Stimulated activated naive CD4-positive, alpha-beta T cell treated with Interleukin-2 at 50 U/mL for 16 hours (primary cell): ENCODE measurements at places on chromosomes 5 and 9.

- no peak for DNase-seq
Observed at GRCh38 chr5:6745706-6746222, 32.5 kb downstream of the TENT4A start.

DNA sequence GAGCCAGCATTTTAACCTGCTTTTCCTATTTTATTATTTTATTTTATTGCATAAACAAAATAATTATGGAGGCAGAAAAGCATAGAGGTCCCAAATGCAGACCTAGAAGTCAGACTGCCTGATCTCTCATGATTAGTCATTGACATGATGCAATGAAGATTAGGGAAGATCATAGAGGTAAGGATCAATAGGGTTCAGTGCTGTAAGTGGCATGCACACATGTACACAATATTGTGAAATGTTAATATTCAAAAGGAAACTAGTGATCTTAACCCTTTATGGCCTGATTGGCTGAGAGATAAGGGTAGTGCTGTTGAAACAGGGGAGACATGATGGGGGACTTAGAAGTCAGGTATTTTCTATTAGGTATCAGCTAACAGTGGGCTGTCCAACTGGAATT is 1.1 kb upstream of the FRRS1L start:
- no peak for DNase-seq

- DNase-seq, result no peak
Observed at GRCh38 chr5:643351-643801, 31.2 kb downstream of the CEP72 start.

DNA sequence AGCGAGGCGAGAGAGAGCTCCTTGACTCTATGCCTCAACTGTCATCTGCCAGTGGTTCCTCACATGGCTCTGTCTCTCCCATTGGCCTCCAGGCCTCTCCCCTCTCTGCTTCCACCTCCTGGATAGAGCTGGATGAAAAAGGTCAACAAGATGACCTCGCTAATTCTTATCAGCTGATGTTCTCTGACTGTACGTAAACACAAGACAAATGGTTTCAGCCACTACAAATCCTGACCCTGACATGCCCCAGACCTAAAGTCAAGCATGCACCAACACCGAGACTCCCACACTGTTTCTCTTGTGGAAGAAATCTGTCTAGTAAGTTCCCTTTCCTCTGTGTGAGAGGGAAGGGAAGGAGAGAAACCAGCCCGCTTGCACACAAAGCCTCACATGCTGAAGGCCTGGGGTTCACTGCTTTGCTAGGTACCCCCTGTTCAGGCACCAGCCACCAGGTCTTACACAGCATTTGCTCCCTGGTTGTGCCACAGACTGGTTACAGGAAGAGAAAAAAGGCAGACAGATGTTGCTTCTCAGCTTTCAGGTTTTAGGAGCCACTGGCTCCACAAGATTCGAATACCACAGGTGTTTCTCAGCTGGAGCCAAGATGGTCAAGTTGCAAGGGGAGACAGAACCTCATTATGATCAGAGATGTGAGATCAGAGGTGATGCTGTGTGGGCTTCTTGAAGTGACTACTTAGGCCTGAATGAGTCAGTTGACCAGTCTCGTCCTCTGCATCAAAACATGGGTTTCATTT is 592.5 kb downstream of the CCDC171 start:
- DNase-seq, result no peak

- DNase-seq, result no peak
Observed at GRCh38 chr5:176387384-176387925, 943 bp downstream of the NOP16 start.

GRCh38 chr5:77232574-77233358 is 22.3 kb downstream of the PDE8B start:
- DNase-seq, result no peak

DNA sequence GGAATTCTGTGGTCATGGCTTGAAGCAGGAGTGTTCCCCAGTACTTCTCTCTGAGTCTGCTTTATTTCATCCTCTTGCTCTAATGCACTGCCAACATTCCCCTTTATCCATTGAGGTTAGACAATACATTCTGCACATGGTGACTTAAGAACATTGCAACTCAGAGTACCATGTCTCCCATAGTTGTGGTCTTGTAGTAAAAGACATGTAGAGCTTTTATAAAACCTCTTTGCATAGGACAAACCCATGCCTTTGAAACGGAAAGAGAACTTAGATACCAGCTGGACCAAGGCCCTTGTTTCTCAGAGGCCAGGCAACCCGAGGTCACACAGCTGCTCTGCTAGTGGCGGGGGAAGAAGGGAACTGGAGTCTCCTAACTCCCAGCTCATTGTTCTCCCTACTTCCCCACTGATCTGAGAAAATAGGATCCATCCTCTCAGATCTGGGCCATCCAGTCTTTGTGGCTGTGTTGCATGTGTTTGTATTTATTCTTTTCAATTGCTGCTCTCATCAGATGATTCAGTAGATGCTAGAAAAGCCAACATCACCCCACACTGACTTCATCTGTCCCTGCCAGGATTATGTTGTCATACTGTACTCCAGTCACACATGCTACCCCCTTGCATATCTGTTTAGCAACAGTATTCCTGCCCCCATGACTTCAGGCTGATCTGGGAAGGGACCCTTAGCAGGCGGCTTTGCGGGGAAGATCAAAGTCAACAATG is 236.9 kb downstream of the SAXO1 start:
- no peak for DNase-seq

DNA sequence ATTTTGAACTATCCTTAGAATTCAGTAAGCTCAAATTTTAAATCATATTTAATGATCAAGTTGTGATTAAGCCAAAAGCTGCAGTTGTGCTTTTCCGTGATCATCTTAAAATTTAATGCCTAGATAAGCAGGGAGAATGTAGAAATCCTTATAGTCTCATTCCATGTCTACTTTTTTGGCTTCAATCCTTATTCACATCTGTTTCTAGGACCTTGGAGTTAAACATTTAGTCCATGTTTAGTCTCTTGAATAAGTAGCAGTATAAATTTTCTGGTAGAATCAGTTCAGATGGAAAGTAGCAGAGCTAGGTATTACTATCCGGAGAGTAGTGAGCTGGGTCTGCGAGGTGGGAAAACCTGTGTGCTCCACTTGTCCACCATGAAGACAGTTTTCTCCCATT is 59.3 kb upstream of the RIOK2 start:
- DNase-seq, result no peak

GRCh38 chr9:127295005-127295404 is 30.4 kb downstream of the GARNL3 start:
- DNase-seq, result no peak

GRCh38 chr5:76483881-76484280 is 80.8 kb downstream of the IQGAP2 start:
- no peak for DNase-seq

DNA sequence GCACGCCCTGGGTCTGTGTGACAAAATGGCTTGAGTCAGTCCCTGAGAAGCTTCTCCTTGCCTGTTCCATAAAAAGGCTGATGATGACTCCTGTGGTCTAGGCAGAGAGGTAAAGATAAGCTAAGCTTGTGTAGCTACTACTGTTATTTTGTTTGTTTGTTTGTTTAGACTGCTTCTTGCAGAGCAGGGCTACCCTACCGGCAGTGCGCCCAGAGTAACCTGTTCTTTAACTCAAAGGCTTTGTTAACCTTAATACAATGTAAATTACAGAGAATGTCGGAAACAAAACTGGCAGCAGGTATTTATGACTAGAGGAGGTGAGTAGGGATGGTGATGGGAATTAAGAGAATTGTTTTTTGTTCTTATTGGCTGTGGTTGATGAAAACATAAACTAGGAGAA is 87.6 kb downstream of the F2RL2 start:
- DNase-seq, result no peak

DNA sequence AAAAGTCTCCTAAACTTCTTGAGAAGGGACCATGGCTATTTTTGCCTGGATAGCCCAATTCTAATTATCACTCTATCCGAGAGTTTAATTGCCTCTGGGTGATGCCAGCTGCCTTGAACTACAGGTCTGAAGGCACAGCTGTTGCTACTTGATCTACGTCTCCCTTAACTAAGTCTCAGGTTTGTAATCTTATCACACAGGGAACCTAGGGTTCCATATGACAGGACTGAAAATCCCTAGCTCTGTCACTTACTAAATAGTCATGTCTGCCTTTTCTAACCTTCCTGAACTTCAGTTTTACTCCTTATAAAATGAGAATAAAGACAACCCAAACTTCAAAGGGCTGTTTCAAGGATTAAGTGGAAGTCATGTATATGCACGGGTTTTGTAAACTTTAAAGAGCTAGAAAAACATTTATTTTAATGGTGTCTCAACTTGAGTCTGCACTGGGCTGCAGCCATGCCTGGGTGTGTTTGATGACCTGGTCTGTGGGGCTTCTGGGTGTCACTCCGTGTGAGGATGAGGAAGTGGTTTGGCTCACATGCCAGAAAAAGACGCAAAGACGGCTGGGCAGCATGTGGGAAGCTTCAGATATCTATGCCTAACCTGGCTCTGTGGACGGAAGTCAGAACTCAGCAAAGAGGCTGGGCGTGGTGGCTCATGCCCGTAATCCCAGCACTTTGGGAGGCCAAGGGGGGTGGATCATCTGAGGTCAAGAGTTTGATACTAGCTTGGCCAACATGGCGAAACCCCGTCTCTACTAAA is 129.3 kb upstream of the SLC44A1 start:
- peak; percentile 4 for DNase-seq

DNA sequence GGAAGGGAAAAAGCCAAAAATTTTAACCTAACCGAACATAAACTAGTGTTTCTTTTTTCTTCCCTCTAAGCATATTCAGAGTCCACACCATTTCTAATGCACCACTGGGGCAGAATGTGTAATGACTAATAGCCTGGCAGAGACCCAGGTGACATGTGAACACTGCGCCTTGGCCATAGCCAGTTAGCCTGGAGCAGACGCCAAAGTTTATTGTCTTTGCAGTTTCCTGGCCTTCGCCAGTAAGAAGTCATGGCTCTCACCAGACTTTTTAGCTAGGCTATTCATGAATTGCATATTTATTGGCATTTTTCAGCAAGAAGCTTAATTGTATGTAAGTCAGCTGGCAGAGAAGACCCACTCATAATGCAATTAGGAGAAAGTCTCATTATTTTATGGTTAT is 182.8 kb upstream of the SLC27A6 start:
- no peak for DNase-seq

GRCh38 chr9:108254236-108254635 is 601.5 kb downstream of the ACTL7B start:
- DNase-seq, result no peak

GRCh38 chr9:37034938-37035647 is 1.0 kb upstream of the PAX5 start:
- DNase-seq, result no peak

- DNase-seq, result no peak
Observed at GRCh38 chr5:176678584-176678983, 31.3 kb downstream of the TSPAN17 start.

GRCh38 chr5:78542321-78542840 is 106.2 kb downstream of the LHFPL2 start:
- DNase-seq, result no peak

- no peak for DNase-seq
Observed at GRCh38 chr9:122291458-122291857, 26.8 kb downstream of the MRRF start.

- no peak for DNase-seq
Observed at GRCh38 chr5:139223481-139223880, 25.3 kb upstream of the SIL1 start.

- DNase-seq, result no peak
Observed at GRCh38 chr9:123893831-123894460, 36.0 kb downstream of the DENND1A start.

DNA sequence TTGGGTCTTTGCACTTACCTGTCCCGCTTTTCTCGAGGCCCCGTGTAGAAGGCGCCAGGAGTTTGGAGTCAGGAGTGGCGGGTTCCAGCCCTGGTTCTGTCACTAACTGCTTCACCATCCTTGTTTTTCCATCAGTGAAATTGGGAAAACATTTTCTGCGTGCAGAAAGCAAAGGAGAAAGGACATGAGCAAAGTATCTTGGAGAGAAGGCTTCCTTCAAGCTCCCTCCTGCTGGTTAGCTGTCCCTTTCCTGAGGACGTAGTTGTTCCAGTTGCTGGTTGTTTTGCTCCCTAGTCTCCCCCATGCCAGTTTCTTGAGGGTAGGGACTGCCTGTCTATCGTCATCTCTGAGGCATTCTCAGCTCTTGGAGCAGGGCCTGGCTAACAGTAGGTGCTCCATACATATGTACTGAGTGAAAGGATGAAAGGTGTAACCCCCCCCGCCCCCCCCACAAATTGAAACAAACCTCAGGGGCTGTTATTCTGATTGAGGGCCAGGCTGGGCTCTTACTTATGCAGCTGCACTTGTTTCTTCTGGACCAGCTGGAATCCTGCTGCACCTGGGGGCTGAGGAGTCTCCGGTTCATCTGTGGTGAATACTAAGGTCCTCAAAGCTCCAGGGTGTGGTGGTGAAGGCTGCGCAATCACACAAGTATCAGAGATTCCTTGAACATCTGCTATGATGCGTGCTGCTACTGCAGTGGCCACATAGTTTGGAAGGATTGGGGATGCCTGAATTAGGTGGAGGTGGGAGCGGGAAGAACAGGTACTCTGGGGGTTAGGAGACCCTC is 1.0 kb downstream of the SMIM3 start:
- no peak for DNase-seq

DNA sequence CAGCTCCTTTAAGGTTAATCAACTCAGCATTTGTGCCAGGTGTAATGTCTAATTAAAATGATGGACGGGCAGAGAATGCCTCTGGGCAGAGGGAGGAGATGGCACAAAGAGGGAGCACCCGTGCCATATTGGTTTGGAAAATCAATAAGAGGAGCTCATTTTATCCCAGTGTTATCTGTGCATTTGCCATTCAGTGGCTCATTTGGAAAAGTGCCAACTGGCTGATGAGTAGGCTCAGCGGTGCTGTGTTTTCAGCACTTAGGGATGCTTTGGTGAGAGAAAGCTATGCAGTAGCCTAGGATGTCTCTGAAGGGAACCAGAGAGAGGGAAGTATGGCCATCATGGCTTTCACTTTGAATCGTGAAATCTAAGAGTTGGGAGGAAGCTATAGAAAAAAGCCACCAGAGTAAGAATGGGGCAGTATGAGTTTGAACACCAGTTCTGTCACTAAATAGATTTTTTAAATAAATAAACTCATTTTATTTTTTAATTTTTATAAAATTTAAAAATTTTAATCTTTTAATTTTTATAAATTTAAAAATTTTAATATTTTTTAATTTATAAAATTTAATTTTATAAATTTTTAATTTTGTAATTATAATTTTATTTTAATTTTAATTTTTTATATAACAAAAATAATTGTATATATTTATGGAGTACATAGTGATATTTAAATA is 472.8 kb downstream of the BRINP1 start:
- no peak for DNase-seq

DNA sequence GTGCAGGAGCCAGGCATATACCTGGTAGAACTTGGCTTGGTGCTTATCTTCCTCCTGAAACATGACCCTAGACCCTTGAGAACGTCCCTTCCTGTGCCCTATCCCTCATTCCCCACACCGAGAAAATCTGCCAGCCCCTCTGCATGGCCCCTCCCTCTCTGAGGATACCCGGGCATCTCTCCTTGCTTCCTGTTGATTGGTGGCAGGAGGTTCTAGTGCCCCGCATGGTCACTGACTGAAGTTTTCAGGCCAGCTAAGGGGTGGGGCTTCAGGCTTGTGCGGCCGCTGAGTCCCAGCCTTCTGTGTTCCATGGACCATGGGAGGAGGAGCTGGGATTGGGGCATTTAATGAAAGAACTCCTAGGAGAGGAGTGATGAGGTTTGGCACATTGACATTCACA is 22.8 kb downstream of the IGIP start:
- no peak for DNase-seq
